ENCODE measurements at places on chromosomes 1 and 21. TPM values are rescaled to one million over a fixed set of nuclear protein-coding genes. Genes with fewer than 3 reads are reported as not detected.

SLC30A1 gene
- 7.2 TPM for polyA plus RNA-seq

ALX3 gene
- not detected for polyA plus RNA-seq

RAD54L gene
- 11.5 TPM for polyA plus RNA-seq

TTC24 gene
- polyA plus RNA-seq, result not detected

GBP2 gene
- polyA plus RNA-seq, result 10.2 TPM

ELAPOR1 gene
- 1.1 TPM for polyA plus RNA-seq

TAF5L gene
- 19.1 TPM for polyA plus RNA-seq

C8A gene
- not detected for polyA plus RNA-seq

GPX7 gene
- 5.7 TPM for polyA plus RNA-seq

S100A7 gene
- polyA plus RNA-seq, result not detected

BARHL2 gene
- not detected for polyA plus RNA-seq

TRIM45 gene
- 7.4 TPM for polyA plus RNA-seq

ZNF593OS gene
- not detected for polyA plus RNA-seq

GREM2 gene
- 0.94 TPM for polyA plus RNA-seq

TMEM53 gene
- 14.9 TPM for polyA plus RNA-seq

IL22RA1 gene
- 0.03 TPM for polyA plus RNA-seq

MATN1 gene
- polyA plus RNA-seq, result 0.23 TPM

Measured in SK-N-SH (cell line).